GM06990 (cell line): ENCODE measurements at places on chromosomes 6 and 20.

DNA sequence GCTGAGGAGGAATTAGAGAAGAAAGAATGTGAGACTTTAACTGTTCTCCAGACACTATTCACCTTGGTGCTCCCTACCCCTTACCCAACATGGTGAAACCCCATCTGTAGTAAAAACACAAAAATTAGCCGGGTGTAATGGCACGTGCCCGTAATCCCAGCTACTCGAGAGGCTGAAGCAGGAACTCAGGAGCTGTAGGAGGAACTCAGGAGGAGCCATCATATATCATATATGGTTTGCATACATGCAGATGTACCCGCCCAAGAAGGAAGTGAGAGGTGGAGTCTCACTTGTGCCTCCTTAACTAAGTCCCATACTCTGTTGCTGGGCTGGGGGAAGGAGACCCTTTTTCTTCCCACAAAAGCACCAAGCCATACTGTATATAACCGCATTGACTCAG is 35.5 kb upstream of the ME1 start:
- no peak for DNase-seq

GRCh38 chr20:9794831-9795230 is 44.0 kb downstream of the PAK5 start:
- DNase-seq: no peak

DNA sequence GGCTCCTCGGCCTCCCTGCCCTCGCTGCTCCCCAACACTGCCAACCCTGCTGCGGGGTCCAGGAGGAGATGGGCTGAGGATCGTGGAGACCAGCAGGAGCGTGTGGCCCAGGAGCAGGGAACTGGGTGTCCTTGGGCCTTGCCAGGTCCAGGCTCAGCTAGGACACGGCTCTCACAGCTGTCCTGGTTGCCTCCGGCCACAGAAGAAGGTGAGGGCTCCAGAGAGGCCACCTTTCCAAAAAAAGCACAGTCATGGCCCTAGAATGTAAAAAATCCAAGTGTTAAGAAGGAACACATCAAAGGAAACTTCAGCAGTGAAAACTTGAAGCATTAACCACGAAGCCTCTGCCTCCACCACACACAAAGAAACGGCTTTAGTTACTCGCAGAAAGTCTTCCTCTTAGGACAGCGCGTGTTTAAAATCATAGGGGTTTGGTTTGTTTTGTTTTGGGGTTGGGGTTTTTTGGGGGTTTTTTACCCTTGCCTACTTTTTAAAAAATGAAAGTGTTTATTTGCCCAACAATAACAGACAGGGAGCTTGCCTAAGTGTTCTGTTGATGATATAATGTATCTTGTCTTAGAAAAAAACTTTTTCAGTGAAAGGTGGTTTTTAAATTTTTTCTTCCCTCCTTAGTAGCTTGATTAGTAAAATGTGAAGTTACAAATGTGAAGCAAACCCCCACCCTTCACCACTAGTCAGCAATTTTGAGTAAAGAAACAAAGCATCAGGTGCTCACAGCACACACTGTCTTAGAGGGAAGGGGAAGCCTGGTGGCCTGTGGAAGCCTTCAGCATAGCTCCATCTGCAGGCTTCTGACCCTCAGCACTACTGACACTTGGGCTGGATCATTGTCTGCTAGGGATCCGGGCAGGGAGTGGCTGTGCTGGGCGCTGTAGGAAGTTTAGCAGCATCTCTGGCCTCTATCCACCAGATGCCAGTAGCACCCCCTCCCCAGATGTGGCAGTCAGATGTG is 60.0 kb downstream of the PTPN1 start:
- peak; percentile 69 for DNase-seq

GRCh38 chr6:74872754-74873476 is 332.9 kb downstream of the COL12A1 start:
- DNase-seq: no peak

DNA sequence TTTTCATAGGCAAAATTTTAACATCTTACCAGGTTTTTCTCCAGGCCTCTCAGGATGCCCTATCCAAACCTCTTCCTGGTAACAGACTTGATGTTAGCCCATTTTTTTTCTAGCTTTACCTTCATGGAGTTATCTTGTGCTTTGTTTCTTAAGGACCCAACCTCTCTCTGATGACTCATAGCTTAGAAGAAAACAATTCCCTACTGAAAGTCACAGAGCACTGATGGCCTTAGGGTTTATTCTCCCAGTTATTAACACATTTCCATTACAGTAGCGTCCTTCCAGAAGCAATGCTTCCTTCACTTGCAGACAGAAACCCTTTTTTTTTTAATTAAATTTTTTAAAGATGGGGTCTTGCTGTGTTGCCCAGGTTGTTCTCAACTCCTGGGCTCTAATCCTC is 79.4 kb downstream of the IYD start:
- DNase-seq: no peak
